Neural crest cell (in vitro differentiated cells): ENCODE measurements at places on chromosomes 16 and 17. TPM values are rescaled to one million over a fixed set of nuclear protein-coding genes. Genes with fewer than 3 reads are reported as not detected.

The TAT gene
- not detected in 2 replicates for total RNA-seq

DNA sequence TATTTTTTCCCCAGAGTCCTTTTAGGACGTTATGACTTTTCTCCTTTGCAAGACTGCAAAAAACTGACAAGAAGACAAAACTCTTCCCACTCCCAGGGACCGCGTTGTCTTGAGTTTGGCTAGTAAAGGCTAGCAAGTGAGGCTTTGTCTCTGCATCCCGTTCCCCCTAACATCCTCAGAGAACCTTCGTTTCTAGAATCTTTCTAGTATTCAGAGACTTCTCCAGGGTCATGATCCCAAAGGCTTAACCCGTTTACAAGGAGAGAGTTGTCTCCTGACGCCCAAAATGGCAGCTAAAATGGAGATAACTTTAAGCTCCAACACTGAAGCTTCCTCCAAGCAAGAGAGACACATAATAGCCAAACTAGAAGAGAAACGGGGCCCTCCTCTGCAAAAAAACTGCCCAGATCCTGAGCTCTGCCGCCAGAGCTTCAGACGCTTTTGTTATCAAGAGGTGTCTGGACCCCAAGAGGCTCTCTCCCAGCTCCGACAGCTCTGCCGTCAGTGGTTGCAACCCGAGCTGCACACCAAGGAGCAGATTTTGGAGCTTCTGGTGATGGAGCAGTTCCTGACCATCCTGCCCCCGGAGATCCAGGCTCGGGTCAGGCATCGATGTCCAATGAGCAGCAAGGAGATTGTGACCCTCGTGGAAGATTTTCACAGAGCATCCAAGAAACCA is 843 bp downstream of the ZNF174 start:
- H3K27ac ChIP-seq, result peak overlapping the region; percentile 85
- no peaks in the 10 kb centered on the region for H3K27me3 ChIP-seq
- H3K4me3 ChIP-seq, result peak overlapping the region; percentile 91
- DNase-seq, result peak; percentile 4
- H3K36me3 ChIP-seq, result peaks cover 67% of the 10 kb centered on the region
- H3K4me1 ChIP-seq, result peaks cover 17% of the 10 kb centered on the region

- H3K36me3 ChIP-seq, result no peaks in the 10 kb centered on the region
- peaks cover 43% of the 10 kb centered on the region for H3K4me1 ChIP-seq
- H3K27me3 ChIP-seq, result no peaks in the 10 kb centered on the region
- DNase-seq, result peak; percentile 36
Measured at GRCh38 chr17:38925263-38925995, at the start of gene LASP1NB. TSS of gene LASP1NB (plus strand) at chr17:38925614.

DNA sequence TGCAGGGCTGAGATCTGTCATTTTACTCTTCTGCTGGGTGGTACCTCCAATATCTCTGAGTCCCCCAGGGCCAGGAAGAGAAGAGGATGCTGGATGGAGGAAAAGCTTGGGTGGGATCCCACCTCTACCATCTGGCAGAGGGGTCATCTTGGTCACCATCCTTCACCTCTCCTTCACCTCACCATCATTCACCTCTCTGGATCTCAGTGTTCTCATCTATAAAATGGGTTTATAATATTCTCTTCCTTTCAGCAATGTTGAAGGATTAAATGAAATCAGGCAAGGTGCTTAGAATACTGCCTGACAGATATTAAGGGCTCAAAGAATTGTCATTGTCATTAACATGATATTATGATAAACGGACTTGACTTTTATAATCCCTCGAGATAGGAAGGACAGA is 195.8 kb downstream of the SNX29 start:
- peaks cover 2% of the 10 kb centered on the region for H3K27me3 ChIP-seq
- peaks cover 8% of the 10 kb centered on the region for H3K4me1 ChIP-seq
- H3K4me3 ChIP-seq, result no peak overlapping the region
- no peaks in the 10 kb centered on the region for H3K36me3 ChIP-seq

DNA sequence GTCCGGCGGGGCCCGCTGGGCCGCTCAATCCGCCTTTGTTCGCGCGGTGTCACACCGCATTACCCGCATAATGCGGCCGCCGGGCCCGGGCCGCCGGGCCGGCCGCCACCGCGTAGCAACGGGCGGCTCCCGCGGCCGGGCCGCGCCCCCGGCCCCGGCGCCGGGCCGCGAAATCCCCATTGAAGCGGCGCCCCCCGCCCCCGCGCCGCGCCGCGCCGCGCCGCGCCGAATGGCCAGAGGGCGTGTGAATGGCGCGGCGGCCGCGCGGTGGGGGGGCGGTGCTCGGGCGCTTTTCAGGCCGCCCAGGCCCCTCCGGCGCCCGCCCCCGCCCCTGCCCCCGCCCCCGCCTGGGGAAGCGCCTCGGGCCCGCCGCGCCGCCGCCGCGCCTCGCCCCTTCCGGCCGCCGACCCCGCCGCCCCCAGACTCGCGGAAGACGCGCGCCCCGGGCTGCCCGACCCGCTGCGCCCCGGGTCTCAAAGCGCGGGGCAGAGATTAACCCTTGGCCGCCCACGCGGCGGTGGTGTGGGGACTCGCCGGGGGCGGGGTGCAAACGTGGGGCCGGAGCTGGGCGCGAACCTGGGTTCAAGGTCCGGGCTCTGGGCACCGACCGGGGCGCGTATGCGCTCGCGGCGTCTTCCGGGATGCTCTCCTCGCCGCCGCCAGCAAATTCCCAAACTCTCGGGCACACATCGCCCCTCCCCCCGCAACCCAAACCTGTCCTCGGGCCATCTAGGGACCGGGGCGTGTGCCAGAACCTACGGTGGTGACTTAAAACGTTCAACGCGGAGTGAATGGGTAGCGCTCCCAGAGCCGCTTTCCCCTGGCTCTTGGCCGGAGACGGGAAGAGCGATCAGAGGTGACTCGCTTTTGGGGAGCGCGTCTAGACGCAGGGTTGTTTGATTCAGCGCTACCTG is 46.7 kb downstream of the WNT3 start:
- H3K27ac ChIP-seq, result no peak overlapping the region
- H3K4me1 ChIP-seq, result peaks cover 23% of the 10 kb centered on the region
- DNase-seq, result peak; percentile 37
- no peaks in the 10 kb centered on the region for H3K27me3 ChIP-seq

The C1QL1 gene
- 7.1 and 7.7 TPM in 2 replicates for total RNA-seq

DNA sequence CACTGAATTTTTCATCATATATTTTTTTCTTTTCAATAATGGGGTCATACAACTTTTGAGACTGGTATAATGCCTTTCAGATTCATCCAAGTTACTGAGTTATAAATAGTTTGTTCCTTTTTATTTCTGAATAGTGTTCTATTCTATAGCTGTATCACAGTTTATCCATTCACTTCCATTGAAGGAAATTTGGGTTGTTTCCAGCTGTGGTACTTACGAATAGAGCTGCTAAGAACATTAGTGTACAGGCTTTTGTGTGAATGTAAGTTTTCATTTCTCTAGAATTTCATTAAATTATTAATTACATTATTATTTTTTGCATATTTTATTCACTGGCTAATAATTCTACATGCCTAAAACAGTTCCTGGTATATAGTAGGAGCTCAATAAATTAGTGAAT is 52.9 kb downstream of the SNTB2 start:
- no peaks in the 10 kb centered on the region for H3K4me1 ChIP-seq
- H3K36me3 ChIP-seq, result peaks cover 2% of the 10 kb centered on the region
- no peak overlapping the region for H3K27ac ChIP-seq
- H3K4me3 ChIP-seq, result no peak overlapping the region

DNA sequence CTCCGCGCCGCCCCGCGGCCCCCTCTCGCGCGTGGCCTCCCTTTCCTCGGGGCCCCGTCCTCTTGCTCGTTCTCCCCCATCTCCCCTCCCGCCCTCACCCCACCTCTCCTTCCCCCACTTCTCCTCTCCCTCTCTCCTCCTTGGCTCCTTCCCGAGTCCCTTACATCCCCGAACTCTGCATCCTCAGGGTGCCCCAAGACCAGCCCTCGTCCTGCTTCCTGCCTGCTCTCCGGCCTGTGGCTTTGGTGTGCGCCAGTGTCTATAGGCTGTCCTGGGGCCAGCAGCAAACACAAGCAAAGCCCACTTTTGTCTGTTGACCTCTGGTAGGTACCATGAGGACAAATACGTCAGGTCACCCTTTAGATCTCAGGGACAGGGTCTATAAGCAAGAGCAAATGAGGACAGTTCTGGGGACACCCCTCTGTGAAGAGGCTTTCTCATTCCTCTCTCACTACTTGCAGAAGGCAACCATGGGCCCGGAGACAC is 284 bp upstream of the COPZ2 start:
- peak overlapping the region; percentile 92 for H3K4me3 ChIP-seq
- H3K27me3 ChIP-seq, result peaks cover 34% of the 10 kb centered on the region
- H3K36me3 ChIP-seq, result no peaks in the 10 kb centered on the region
- H3K4me1 ChIP-seq, result peaks cover 7% of the 10 kb centered on the region
- no peak for DNase-seq
- H3K27ac ChIP-seq, result peak overlapping the region; percentile 13

- peaks cover 5% of the 10 kb centered on the region for H3K4me1 ChIP-seq
- no peak for DNase-seq
- no peaks in the 10 kb centered on the region for H3K36me3 ChIP-seq
- H3K4me3 ChIP-seq, result no peak overlapping the region
- peak overlapping the region; percentile 45 for H3K27ac ChIP-seq
Measured at GRCh38 chr17:64393000-64393402, 2.3 kb upstream of the PECAM1 start.

The ASGR1 gene
- total RNA-seq, result 9.6 and 11.2 TPM in 2 replicates

- H3K4me1 ChIP-seq, result peaks cover 16% of the 10 kb centered on the region
- no peaks in the 10 kb centered on the region for H3K27me3 ChIP-seq
- DNase-seq, result no peak
- H3K4me3 ChIP-seq, result no peak overlapping the region
- H3K36me3 ChIP-seq, result no peaks in the 10 kb centered on the region
Measured at GRCh38 chr16:51550800-51551347, 399.8 kb upstream of the SALL1 start.

The SDR42E1 gene
- not detected in 2 replicates for total RNA-seq

DNA sequence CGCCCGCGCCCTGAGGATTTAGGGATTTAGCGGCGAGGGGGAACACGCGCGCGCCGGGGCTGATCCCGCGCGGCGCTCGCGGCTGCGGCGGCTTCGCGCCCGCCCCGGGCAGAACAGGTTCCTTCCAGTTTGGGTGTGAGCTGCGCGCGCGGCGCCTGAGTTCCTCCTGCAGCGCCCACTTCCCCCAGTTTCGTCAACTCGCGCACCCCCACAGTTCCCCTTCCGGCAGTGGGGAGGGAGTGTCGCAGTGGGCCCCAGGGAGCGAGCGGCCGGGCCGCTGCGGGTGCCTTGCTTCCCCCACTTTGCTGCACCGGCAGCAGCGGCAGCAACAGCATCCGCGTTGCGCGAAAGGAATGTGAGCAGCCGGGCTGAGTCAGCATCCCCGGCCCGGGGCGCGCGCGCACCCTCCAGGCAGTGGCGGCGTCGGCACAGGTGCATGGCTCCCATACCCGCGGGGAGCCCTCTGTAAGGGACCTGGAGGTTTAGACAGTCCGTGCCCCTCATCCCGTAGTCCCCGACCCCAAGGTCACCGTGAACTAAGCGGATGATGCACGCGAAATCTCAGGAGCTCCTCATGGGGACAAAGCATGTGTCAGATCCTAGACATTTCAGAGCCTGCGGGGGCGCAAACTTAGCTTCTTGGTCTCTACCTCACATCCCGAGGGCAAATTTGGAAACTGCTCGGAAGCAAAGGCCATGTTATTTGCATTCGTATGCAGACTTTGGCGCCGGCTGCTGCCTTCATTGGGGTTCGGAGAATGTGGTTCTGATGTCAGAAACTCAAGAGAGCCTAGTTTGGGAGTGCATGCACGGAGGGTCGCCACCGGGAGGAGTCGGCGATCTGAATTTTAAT is 767 bp downstream of the ARSG start:
- H3K4me3 ChIP-seq, result peak overlapping the region; percentile 91
- peaks cover 32% of the 10 kb centered on the region for H3K4me1 ChIP-seq
- H3K27me3 ChIP-seq, result peaks cover 50% of the 10 kb centered on the region
- no peak overlapping the region for H3K27ac ChIP-seq
- DNase-seq, result peak; percentile 45
- no peaks in the 10 kb centered on the region for H3K36me3 ChIP-seq

- no peak for DNase-seq
- H3K4me1 ChIP-seq, result peaks cover under 1% of the 10 kb centered on the region
- H3K4me3 ChIP-seq, result no peak overlapping the region
- H3K27me3 ChIP-seq, result peaks cover 4% of the 10 kb centered on the region
- no peaks in the 10 kb centered on the region for H3K36me3 ChIP-seq
- H3K27ac ChIP-seq, result no peak overlapping the region
Measured at GRCh38 chr16:27400751-27401620, 988 bp upstream of the IL21R start.
